ENCODE measurements at places on chromosomes 1 and 21. TPM values are rescaled to one million over a fixed set of nuclear protein-coding genes. Genes with fewer than 3 reads are reported as not detected.

- DNase-seq = no peak
These were observed 46.4 kb downstream of the WNT9A start for GRCh38 chr1:227901239-227901905.

DNA sequence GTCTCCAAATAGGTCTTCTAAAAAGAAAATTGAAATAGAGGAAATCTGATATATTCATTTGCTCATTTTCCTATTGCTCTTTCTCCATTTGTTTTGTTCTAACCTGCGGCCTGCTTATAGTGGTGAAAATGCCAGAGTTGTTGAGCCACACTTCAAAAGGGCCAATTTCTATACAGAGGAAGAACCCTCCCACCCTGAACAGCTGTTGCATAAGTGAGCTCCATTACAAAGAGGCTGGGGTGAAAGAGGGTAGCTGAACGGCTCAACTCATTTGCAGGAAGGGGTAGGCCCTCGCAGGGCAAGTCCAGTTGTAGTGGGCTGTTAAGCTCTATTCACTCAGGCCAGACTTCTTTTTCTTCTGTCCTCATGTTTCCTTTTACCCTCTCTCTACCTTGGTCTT, 8.8 kb downstream of the ADCY10 start:
- peak; percentile 56 for DNase-seq

DNA sequence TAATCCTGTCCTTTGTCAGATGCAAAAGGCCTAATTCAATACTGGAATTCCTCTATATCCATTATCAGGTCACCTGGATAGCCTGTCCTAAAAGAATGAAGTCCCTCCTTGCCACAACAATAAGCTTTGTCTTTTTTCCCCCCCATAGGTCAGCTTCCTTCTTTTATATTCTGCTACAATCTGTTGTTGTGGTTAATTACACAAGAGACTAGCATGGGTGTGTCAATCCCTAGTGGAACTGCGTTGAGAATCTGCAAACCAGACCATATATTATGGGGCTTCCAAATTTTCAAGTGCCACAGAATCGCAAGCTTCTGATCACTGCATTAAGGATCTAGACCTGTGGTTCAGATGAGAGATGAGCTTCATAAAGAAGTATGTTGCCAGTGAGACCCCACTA, 349.6 kb downstream of the SMYD3 start:
- DNase-seq = no peak

GRCh38 chr1:46466477-46467182, 23.0 kb upstream of the DMBX1 start:
- DNase-seq = no peak

DNA sequence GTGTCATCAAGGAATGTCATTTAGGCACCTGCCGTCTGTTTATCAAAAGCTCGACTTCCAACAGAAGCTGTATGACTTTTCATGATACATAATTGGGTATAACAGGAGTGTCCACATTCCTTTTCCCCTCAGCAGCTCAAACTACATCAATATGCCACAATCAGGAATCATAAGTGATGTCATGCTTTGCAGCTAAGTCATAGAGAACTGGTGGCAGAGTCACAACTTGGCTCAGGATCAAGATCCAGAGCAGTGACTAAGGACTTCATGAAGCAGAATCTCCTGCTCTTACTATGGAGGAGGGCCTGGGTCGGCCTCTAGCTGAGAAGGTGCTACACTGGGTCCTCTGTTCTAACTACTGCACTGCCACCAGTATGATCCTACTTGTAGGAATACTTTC, 36.5 kb upstream of the AGBL4 start:
- DNase-seq = no peak

- DNase-seq = no peak
These were observed 15.2 kb downstream of the PTTG1IP start for GRCh38 chr21:44858291-44858690.

DNA sequence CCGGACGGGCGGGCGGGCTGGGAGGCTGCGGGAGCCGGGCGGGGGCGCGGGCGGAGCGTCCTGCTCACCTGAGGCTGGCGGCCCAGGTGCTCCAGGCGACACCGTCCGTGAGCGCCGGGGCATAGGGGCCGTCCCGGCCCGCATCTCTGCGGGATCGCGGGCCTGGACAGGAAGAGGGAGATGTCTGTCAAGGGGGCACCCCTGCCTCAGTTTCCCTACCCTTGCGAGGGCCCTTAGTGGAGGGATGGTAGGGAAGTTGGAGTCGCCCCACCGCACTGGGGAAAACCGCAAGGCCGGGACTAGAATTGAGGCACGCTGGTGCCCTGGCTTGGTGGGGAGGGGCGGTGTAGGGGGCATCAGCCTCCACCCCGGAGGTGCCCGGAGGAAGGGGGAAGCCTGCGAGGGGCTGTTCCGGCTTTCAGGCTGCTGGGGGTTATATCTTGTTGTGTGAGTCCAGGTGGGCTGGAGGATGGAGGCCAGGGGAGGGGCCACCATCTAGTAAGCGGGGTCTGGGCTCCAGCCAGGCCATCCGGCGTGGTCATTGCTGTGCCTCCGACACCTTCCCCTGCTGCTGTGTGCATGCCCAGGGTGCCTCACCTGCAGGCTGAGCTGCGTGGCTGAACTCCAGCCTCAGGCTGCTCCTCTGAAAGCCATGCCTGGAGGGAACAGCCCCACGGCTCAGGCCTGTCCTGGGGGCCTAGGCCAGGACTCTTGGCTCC, 580 bp downstream of the VWA1 start:
- DNase-seq = no peak

GRCh38 chr1:163397451-163398200, 75.9 kb downstream of the NUF2 start:
- no peak for DNase-seq

GRCh38 chr1:219467524-219467923, 145.4 kb downstream of the ZC3H11B start:
- DNase-seq = no peak

DNA sequence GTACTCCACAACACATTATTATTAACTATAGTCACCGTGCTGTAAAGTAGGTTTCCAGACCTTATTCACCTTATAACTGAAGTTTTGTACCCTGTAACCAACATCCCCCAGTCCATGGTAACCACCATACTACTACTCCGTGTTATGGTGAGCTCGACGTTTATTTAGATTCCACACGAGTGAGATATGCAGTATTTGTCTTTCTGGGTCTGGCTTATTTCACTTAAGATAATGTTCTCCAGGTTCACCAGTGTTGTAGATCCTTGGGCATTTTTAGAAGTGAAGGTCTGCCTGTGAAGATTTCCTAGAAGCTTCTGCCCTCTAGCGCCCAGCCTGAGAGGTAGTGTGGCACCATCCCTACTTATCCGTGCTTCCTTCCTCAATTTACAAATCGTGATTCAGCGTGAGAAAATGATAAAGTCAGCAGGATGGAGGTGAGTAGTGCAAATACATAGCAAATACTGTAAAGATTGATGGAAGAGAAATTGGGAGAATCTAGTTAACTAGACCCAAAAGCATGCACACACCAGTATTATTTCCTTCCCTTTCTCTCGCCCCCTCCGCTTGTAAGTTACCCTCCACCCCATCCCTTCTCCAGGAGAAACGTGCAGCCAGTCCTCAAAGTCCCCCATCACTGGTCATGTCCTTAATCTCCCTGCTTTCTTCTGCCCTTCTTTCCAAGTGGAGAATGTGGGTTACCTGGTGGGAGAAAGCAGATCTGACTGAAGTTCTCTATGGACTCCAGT, 36.0 kb upstream of the DISC1 start:
- DNase-seq = peak; percentile 85

- no peak for DNase-seq
These were observed 47.4 kb downstream of the SLC30A10 start for GRCh38 chr1:219880765-219881457.

DNA sequence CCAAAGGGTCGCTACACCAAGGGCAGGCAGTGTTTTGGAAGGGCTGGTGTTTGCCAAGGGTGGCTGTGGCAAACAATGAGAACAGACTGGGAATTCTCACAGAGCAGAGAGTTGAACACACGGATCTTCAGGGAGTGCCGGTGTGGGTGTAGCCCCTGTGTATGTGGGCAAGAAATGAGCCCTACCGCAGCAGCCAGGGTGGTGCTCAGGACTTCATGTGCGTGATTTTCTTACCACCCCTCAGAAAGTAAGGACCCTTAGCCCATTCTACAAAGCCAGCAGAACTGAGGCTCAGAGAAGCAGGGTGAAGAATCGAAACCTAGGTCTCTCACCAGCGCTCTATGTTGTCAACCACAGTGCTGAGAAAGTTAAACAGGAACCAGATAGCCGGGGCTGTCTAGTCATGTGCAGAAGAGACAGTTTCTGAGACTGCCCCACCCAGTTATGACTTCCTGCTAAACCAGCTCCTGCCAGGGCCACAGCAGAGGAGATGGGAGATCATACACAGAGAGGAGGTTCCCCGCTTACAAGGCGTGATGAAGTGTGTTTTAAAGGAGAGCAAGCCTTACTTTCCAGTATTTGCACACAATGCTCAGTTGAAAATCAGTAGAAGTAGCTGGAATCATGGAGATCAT, 21.9 kb upstream of the MORC3 start:
- DNase-seq = peak; percentile 77

DNA sequence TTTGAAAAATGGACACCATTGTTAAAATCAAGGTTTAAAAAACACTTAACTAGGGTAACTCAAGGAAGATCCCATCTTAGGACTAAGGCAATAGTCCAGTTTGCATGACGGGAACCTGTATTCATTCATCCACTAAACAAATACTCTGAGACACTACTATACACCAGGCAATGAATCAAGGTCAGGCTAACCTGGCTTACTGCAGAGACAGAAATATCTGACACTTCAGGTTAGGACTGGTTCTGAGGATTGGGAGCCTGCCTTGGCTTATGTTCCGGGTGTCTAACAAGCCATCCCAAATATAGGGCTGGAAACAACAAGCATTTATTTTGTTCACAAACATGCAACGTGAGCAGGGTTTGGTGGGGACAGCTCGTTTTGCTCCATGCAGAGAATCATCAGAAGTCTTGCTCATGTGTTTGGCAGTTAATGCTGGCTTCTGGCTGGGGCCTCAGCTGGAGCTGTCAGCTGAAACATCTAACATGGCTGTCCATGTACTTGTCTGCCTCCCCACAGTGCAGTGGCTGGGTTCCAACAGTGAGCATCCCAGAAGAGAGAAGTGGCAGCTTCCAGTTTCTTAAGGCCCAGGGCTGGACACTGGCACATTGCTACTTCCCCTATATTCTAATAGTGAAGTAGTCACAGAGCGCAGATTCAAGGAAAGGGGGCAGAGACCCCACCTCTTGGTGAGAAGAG, 37.0 kb upstream of the CAMK1G start:
- no peak for DNase-seq

- no peak for DNase-seq
These were observed 1.2 kb upstream of the FAAP20 start for GRCh38 chr1:2195785-2196184.

- DNase-seq = peak; percentile 20
These were observed 1.9 kb upstream of the MYOC start for GRCh38 chr1:171654201-171654941.

- no peak for DNase-seq
These were observed 29.5 kb downstream of the ADGRB2 start for GRCh38 chr1:31734582-31735107.

DNA sequence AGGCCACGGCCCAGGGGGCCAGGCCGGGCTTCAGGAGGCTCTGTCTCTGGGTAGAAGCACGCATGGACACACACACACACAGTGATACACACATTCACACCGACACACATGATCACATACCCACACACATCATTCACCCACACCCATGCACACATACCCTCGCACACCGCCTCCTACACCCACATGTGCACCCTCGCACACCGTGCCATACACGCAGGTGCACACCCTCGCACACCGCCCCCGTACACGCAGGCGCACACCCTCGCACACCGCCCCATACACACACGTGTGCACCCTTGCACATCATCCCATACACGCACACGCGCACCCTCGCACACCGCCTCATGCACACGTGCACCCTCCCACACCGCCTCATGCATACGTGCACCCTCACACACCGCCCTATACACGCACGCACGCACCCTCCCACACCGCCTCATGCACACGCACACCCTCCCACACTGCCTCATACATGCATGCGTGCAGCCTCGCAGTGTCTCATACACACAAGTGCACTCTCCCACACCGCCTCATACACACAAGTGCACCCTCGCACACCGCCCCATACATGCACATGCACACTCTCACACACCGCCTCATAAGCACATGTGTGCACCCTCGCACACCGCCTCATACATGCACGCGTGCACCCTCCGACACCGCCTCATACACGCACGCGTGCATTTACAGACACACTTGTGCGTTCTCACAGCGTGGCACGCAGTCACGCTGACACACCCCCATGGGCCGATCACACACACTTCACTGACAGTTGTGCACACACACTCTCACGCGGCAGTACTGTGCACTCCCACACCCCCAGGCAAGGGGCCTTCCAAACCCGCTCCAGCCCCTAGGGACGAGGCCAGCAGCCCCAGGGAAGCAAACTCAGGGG, 128.1 kb downstream of the SIK1 start:
- no peak for DNase-seq

DNA sequence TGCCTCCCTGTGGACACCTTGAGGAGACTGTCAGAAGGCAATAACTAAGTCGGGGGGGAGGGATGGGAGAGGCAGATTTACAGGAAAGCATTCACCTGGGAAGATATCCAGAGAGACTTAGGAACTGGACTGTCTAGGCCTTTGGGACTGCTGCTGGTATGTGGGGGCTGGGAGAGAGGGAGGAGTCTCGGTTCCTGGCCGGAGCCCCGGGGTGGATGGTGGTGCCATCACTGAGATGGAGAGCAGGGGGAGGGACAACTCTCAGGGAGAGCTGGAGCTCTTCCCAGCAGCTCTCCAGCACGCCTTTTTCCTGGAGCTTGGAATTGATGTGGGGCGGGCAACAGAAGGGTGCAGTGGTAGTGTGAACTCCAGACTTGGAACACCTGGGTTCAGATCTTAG, 22.1 kb downstream of the PTPRF start:
- peak; percentile 40 for DNase-seq

- DNase-seq = no peak
These were observed 84.5 kb upstream of the POU3F1 start for GRCh38 chr1:38131024-38131585.

- peak; percentile 39 for DNase-seq
These were observed 2.6 kb downstream of the MGST3 start for GRCh38 chr1:165633614-165634013.

- no peak for DNase-seq
These were observed 109.6 kb upstream of the TMEM51 start for GRCh38 chr1:15043934-15044333.

DNA sequence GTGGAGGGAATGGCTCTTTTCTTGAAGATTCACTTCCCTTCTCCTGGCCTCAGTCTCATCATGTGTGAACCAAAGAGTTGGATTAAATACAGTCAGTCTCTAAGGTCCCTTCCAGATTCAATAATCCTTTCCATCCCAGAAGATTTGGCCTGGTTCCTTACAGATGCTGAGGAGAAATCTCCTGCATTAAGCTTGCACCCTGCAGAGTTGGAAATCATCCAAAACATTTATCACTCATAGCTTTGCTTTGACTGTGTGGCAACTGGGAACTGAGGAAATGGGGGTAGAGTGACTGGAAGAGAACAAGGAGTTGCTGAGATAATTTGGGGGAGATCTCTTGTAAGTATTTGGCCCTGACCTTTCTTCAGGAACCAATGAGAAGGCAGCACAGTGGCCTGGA, 220.5 kb upstream of the SGIP1 start:
- DNase-seq = no peak

- DNase-seq = no peak
These were observed 14.3 kb upstream of the KRTAP19-8 start for GRCh38 chr21:31052489-31053142.

Gene PPP1R15B
- total RNA-seq = 35.1 TPM

Gene RGS8
- not detected for total RNA-seq

Gene FAM229A
- 1.3 TPM for total RNA-seq

Gene SAMSN1
- total RNA-seq = 0.86 TPM

Gene CNKSR1
- total RNA-seq = not detected

Gene PRELP
- under 0.01 TPM for total RNA-seq
